WTC11 (cell line): ENCODE measurements at places on chromosomes 4 and X. TPM values are rescaled to one million over a fixed set of nuclear protein-coding genes. Genes with fewer than 3 reads are reported as not detected.
A peak's percentile ranks its signal among the peaks of the same experiment; 100 is the strongest.

Gene PLK4
- total RNA-seq, result 37.8 to 44.0 TPM (median 38.6 TPM) in 3 replicates

- DNase-seq, result no peak
Measured at GRCh38 chr4:138978028-138978585, 37.5 kb upstream of the NOCT start.

GRCh38 chrX:37302569-37302968, 46.6 kb upstream of the PRRG1 start:
- peak; percentile 29 for DNase-seq

DNA sequence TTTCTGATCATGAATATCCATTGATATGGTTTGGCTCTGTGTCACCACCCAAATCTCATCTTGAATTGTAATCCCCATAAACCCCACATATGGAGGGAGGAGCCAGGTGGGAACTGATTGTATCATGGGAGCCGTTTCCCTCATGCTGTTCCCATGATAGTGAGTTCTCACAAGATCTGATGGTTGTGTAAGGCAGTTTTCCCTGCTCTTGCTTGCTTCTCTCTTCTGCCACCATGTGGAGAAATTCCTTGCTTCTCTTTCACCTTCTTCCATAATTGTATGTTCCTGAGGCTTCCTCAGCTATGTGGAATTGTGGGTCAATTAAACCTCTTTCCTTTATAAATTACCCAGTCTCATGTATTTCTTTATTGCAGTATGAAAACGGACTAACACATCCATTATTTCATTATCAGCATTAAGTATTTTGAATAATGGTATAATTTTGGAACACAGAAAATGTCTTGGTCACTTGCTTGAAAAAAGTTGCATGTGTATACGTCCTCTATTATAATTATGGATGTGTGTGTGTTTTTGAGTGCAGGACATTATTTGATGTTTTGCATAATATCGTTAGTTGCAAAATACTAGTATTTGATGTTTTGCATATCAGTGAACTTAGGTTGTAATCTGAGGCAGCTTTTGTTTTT, 334.6 kb downstream of the PCDH10 start:
- DNase-seq, result no peak

DNA sequence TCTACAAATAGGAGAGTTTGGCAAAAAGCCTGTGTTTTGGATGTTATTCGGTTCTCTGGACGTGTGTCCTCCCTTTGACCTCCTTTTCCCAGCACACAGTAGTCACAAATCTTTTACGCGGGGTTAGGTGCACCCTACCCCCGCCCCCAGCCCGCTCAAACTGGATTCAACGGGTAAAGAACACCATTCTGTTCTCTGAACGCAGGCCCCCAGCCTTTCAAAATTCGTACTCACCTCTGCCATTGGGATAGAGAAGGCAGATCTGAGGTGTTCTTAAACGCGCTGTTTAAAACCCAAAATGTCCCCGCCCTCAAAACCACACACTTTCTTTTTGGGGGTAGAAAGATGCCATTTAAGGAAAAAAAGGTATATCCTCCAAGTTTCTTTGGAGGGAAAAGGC, 2.7 kb downstream of the LEF1 start:
- no peak for DNase-seq

DNA sequence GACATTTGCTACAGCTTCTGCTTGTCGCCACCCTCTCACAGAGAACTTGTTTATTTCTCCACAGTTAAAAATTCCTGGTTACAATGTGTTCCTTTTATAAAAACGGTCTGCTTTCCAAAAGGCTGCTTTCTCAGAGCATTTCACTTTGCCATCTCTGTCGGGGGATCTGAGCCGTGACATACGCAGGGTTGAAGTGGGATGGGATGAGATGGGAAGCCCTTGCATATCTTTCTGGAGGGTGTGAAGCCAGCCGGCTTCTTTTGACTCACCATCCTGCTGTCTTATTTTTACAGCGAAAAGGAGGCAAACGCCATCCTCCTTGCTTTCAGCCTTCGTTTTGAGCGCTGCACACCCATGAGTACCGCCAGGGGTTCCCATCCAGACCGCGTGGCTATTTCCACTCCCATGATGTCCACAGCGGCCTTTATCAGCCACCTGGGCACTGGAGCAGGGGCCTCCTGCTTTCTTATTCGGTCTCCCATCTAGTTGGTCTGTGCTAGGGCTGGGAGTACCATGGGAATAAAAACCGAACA, 99.8 kb upstream of the GATB start:
- DNase-seq, result no peak
